ENCODE measurements at places on chromosomes 6 and 20.

DNA sequence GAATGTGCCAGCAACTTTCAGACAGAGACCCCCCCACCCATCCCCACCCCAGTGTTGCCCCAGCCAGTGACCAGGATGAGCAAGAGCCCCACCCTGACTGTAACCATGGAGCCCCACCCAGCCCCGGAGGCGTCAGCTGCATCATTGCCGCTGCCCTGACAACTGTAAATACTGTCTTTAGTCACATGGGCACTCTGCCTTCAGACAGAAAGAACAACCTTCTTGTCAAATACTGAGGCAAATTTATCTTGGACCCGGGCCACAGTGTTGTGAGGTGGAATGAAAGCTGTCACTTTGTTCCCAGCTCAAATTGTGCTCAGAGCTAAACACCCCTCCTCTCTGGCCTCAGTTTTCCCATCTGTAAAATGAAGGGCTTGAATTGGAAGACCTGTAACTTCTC lies 23.7 kb downstream of the MOCS3 start:
- DNase-seq = no peak

DNA sequence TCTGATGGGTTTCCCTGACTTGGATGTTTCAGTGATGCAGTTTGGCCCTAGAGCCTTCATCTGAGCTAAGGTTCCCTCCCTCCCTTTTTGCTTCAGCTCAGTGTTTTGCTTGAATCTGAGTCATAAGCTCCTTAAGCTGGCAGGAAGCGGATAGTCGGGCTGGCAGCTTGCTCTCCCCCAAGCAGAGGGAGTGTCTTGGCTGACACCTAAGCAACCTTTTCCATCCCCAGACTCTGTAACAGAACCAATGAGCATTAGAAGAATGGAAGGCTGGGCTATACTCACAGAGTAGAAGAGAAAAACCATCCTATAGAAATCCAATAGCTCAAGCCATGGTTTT lies 98.3 kb downstream of the HAO1 start:
- DNase-seq = no peak

- DNase-seq = no peak
Observed at GRCh38 chr6:81158956-81159355, 593.5 kb downstream of the TENT5A start.

- no peak for DNase-seq
Observed at GRCh38 chr6:116404696-116405095, 33.9 kb downstream of the DSE start.

GRCh38 chr6:128129679-128130078 lies 228.8 kb upstream of the THEMIS start:
- no peak for DNase-seq

DNA sequence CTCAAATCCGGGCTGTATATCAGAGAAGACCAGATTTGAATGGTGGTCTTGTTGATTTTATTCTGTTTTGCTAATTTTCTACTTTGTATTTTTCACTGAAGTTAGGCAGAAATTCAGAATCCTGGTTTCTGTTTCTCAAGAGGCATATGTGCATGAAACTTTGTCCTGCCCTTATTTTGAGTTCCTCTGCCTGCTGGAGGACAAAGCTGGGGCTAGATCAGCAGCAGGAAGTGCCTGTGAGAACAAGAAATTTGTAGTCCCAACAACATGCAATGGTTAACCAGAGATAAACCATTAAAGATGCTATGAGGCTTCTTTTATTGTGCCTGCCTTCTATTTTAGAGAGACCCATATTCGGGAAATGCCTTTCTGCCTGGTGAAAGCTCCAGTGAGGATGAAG lies 37.1 kb downstream of the BEND6 start:
- DNase-seq = no peak

DNA sequence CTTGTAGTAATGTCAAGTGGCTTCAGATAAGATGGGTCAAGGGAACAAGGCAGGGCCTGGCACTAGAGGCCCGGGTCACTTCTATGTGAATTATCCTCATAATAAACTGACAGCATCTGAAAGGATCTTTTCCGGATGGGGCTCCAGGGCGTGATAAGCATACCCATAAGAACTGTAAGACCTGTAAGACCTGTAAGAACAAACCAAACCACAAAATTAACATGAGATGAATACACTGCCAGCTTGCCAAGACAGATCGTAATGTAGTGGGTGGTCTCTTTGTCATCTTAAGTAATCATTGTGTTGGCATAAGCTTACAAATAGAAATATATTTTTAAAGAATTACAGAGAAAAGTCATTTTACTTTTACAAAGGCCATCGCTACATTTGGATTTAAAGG lies 334.9 kb downstream of the RFPL4B start:
- no peak for DNase-seq

- no peak for DNase-seq
Observed at GRCh38 chr20:19026901-19027644, 185.4 kb upstream of the SLC24A3 start.

GRCh38 chr6:16089232-16090062 lies 39.4 kb upstream of the MYLIP start:
- DNase-seq = no peak

- DNase-seq = no peak
Observed at GRCh38 chr20:14544688-14545087, 207.3 kb upstream of the FLRT3 start.

DNA sequence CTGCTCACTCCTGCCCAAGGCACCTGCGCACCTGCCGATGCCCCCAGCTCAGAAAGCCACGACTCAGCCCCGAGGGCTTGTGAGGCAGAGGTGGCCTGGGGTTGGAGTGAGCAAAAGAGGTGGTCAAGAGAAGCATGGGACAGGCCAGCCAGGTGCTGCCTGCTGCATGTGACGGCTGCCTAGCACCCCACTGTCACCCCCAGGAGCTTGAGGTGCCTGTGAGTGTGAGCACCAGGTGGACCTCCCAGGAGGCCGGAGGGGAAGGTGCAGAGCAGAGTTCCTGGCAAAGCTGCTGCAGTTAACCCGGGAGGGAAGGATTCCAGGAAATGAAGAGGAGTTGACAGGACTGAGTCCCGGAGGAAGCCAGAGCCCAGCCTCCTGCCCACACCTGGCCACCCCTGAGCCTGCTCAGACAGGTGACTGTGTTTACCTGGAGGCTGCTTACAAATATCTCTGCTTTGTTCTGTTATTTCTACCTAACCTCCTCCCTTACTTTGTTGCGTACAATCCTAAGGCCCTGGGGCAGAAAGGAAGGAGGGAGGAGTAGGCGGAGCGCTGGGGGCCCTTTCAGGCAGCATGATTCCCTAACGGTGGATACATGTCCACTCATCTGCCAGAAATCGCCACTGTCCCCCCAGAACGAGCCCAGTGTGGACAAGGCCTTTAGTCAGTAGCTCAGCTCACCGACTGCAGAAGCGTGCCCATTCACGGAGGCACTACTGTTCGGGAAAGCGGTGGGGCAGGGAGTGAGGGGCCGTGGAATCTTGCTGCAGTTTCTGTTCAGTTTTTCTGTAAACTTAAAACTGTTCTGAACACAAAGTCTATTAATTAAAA lies 87.5 kb upstream of the MPC1 start:
- no peak for DNase-seq

DNA sequence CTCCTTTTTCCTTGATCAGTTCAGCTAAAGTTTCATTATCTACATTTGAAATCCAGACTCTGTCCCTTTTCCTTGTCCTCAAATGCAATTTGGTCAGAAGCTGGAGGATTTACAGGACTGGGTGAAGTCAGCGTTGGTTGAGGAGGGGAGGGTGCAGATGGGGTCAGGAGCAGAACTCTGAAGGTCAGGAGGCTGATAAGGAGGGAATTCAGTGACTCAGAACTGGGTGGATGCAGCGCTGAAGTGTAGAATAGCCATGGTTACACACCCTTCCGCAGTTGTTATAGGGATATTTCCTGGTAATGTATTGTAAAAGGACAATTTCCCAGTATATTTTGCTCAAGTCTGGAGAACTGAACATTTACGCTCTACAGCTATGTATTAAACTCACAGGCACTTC lies 133.1 kb upstream of the FOXA2 start:
- DNase-seq = no peak

DNA sequence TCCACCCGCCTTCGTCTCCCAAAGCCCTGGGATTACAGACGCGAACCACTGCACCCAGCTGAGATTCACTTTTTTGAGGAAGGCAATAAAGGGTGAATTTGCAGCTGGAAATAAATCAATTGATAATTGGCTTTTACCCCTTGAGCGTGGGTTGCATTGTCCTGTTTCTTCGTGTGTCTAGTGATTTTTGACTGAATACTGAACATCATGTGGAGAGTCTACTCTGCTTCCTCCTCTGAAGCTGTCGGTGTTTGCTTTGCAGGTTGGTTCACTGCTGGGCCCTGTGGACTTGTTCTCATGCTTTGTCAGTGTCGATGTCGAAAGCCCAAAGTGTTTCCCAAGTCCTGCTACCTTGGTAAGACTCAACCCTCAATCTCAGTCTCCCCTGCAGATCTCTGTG lies 5.8 kb upstream of the EEF1A2 start:
- DNase-seq = no peak

DNA sequence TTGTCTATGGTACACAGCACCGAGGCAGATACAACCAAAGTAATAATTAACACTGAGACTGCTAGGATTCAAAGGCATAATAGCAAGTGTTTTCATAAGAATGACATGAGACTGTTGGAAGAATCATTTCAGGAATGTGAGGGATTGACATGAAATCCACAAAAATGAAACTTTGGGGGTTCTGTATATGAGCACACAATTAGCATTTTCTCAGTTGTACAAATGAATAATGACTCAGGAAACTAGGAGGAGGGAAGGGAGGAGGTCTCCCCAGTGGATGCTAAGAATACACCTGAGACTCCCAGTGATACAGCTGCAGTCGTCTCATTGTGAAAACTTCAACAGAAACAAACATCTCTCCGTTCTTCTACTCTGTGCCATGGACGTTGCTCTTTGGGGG lies 428.4 kb upstream of the PLCB4 start:
- DNase-seq = no peak

- no peak for DNase-seq
Observed at GRCh38 chr6:147421903-147422302, 86.6 kb upstream of the SAMD5 start.

- no peak for DNase-seq
Observed at GRCh38 chr20:6381887-6382286, 259.1 kb upstream of the FERMT1 start.

- no peak for DNase-seq
Observed at GRCh38 chr6:166578536-166579236, 7.8 kb downstream of the RAMACL start.

GRCh38 chr6:89630488-89630887 lies 8.1 kb downstream of the LYRM2 start:
- DNase-seq = no peak

DNA sequence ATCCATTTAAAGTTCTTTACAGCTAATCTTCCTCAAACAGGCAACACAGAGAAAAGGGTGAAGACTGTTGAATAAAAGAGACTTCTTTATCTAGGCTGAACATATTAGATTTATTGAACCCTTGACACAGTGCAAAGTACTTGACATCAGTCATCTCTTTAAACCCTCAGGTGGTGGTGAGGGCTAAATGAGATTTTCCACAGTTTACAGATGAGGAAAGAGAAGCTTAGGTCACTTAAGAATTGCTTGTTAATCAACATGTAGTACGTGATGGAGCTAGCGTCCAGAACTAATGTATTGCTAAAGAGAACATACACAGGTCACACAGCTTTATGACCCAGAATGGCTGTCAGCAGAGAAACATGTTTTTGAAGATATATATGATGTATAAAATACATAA lies 193.4 kb upstream of the LAMP5 start:
- no peak for DNase-seq

DNA sequence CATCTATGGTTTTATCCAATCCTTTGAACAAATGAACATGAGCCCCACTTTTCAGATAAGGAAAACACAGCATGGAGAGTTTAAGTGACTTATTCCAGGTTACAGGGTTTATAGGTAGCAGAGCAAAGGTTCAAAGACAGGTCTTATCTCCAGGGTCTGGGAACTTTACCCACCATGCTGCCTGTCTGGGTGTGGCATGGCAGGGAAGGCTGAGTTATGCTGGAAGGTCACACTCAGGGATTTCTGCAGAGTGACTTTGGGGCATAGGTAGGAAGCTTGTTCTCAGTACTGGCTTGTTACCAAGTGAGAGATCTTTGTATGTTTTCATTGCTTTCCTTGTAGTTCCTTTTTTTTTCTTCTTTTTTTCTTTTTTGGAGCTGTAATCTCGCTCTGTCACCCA lies 1.8 kb downstream of the ZNF831 start:
- no peak for DNase-seq

DNA sequence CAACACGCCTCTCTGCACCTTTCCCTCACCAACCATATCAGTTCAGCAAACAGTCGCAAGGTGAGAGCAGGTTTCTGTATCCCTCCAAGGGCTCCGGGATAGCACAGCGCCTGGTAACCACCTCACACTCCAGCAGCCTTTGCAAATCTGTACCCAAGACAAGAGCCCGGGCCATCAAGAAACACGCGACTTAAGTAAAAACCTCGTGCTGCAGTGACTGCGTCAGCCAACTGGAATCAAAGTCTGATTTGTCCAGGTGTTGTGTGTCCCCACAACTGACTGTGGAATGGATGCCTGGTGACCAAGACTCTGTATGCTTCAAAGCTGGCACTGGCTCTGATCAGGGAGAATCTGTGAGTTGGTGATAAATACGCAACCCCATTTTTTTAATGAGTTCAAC lies 74.1 kb downstream of the NINL start:
- DNase-seq = no peak

DNA sequence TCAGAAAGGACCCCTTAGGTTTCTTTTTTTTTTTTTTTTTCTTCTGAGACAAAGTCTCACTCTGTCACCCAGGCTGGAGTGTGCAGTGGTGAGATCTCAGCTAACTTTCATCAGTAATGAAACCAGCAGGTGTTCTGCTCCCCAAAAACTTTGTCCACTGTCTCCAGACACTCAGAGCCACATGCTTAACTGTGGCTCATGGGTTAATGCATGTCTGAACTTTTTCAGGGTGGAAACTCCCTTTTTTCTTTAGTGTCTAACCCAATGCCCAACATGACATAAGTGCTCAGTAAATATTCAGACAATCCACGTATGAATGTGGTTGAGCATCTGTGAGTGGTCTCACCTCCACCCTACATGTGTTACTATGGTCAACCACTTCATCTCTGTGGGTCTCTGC lies 45.4 kb downstream of the MYB start:
- no peak for DNase-seq

DNA sequence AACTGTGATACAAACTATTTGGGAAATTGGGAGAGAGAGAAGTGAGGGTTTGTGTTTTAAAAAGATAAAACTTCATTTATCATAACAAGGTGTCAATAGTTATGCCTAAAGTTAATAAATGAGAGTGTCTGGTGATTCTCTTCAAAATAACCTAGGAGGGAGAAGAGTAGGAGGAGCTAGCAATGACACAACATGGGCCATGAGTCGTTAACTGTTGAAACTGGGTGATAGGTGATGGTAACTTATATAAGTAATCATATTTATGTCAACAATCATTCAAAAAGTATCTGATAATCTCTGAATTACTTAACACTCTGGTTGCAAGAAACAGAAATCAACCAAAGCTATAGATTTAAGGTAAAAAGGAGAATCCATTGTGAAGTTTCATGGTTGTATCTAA lies 46.8 kb upstream of the INSM1 start:
- no peak for DNase-seq

All from activated effector memory CD4-positive, alpha-beta T cell treated with Interleukin-2 at 50 U/mL for 16 hours (primary cell).